Epithelial cell of esophagus (primary cell): ENCODE measurements at places on chromosomes 16 and 17.

- DNase-seq = no peak
Measured at GRCh38 chr16:80447241-80447640, 93.6 kb upstream of the DYNLRB2 start.

GRCh38 chr16:84024854-84025253 is 17.7 kb downstream of the SLC38A8 start:
- peak; percentile 88 for DNase-seq

GRCh38 chr16:617855-618254 is 12.9 kb upstream of the WFIKKN1 start:
- no peak for DNase-seq

GRCh38 chr16:47311738-47312505 is 148.9 kb downstream of the ITFG1 start:
- peak; percentile 85 for DNase-seq

- DNase-seq = no peak
Measured at GRCh38 chr16:2962334-2963073, 1.6 kb upstream of the KREMEN2 start.

- DNase-seq = no peak
Measured at GRCh38 chr16:53734908-53735307, 31.0 kb downstream of the FTO start.

DNA sequence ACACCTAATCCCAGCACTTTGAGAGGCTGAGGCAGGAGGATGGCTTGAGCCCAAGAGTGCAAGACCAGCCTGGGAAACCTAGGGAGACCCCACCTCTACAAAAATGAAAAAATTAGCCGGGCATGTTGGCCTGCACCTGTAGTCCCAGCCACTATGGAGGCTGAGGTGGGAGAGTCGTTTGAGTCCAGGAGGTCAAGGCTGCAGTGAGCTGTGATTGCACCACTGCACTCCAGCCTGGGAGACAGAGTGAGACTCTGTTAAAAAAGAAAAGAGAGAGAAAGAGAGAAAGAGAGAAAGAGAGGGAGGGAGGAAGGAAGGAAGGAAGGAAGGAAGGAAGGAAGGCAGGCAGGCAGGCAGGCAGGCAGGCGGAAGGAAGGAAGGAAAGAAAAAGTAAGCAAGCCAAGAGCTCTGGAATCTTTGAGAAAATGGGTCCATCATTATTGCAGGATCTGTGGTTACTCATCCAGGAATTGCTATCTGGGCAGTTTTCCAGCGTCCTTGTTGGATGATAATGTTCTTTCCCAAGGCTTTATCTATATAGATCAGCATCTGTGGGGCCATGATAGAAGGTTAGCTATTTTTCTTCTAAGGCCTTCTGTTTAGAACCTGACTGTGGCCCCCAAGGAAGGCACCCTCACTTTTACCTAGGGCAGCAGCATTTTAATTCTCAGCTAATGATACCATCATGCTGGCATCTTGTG is 533.2 kb upstream of the CDH5 start:
- DNase-seq = peak; percentile 61

DNA sequence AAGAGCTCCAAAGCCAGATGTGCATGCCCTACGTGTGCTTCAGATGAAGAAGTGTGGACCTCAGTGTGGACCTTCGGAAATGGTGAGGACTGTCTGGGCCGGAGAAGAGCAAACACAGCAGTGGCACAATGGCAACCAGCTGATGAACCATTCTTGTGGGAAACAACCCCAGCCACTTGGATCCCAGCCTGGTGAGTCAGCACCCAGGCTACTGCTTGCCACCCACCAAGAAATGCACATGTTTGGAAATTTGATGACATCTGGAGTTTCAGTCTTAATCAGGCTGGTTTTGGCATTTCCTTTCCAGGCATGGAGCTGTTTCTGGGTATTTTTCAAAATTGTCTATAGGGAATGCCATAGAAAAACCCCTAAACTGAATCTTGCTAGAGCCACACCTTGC is 42.7 kb downstream of the DYNLRB2 start:
- peak; percentile 5 for DNase-seq

- peak; percentile 92 for DNase-seq
Measured at GRCh38 chr17:43615330-43616028, 46.2 kb downstream of the MEOX1 start.

DNA sequence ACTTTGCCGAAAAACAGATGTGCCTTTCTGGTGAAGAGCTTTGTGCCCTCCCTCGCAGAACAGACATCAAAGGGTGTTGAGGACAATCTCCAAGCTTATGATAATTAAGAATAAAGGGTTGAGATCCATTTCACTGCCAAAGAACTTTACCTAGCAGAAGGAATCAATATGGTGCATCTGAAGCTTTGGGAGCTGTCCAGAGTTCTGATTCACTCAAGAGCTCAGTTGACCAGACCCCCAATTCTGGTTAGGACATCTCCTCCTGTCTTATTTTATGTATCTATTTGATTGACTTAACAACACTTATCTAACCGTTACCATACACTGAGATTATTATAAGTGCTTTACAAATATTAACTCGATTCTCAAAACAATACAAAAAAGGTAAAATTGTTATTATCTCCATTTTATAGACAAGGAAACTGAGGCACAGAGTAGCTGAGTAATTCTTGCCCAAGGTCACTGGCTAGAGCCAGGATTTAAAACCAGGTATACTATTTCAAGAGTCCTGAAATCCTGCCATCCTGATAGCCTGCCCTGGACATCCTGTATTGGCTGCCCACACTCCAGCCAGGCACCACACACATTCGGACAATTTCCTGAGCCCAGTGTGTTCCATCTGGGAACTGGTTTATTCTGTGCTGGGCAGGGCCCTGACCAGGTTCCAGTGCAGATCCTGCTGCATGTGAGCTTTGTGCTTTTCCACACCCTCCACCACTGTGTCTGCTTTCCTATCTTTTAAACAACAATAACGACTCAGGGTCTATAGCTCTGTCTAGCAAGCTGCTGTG is 29.8 kb downstream of the PITPNM3 start:
- DNase-seq = no peak

GRCh38 chr16:25575363-25575762 is 116.4 kb upstream of the HS3ST4 start:
- DNase-seq = no peak

GRCh38 chr17:72069586-72070202 is 51.1 kb upstream of the SOX9 start:
- no peak for DNase-seq

DNA sequence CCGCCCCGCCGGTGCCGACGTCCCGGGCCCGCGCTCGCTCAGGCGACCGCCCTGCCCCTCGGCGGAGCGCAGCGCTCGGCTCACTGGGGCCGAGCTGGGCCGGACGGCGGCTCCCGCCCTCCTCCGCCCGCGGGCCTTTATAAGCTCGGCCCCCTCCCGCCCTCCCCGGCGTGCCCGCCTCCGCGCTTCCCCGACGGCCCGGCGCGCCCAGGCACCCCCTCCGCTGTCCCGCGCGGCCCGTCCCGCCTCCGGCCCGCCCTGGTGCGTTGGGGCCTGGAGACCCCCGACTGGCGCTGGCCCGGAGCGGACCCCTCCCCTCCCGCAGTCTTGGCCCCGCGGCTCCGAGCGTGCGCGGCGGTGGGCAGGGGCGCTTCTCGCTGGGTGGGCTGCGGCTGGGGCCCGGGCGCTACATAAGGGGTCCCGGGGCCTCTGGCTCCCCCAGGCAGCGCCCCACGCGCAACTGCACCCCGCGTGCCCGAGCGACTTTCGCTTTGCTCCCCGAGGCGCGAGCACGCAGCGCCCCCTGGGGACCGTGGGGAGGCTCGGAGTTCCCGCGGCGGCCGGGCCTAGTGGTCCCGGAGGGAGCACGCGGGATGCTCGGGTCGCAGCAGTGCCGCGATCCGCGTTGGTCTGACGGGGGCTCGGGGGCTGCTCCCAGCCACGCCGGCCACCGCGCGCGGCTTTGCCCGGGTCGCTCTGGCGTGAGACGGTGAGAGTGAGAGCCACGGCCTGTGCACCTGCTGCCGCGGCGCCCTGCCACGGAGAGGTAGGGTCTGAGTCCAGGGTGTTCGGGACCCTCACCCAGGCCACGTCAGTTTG is at the start of gene PIEZO1:
Gene PIEZO1 (minus strand): TSS at position 115 of the 819 bp plus-strand sequence. CDS start 256 bp downstream, outside the sequence.
- peak; percentile 68 for DNase-seq

DNA sequence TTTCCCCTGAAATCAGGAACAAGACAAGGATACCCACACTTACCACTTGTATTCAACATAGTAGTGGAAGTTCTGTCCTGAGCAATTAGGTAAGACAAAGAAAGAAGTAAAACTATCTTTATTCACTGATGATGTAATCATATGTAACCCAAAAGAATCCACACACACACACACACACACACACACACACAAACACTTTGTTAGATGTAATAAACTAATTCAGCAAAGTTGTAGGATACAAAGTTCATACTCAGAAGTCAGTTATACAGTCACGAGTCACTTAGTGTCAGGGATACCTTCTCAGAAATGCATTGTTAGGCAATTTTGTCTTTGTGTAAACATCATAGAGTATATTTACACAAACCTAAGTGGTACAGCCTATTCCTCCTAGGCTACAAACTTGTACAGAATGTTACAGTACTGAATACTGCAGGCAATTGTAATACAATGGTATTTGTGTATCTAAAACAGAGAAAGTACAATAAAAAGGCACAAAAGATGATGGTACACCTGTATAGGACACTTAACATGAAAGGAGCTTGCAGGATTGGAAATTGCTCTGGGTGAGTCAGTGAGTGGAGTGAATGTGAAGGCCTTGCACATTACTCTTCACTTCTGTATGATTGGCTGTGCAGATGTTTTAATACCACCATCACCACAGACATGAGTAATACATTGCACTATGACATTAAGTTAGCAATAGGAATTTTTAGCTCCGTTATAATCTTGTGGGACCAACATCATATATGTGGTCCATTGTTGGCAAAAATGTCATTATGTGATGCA is 370.1 kb downstream of the ZFHX3 start:
- peak; percentile 33 for DNase-seq

- peak; percentile 89 for DNase-seq
Measured at GRCh38 chr17:55062921-55063320, 94.4 kb downstream of the STXBP4 start.

- DNase-seq = no peak
Measured at GRCh38 chr16:8550728-8551387, 39.5 kb downstream of the TMEM114 start.

DNA sequence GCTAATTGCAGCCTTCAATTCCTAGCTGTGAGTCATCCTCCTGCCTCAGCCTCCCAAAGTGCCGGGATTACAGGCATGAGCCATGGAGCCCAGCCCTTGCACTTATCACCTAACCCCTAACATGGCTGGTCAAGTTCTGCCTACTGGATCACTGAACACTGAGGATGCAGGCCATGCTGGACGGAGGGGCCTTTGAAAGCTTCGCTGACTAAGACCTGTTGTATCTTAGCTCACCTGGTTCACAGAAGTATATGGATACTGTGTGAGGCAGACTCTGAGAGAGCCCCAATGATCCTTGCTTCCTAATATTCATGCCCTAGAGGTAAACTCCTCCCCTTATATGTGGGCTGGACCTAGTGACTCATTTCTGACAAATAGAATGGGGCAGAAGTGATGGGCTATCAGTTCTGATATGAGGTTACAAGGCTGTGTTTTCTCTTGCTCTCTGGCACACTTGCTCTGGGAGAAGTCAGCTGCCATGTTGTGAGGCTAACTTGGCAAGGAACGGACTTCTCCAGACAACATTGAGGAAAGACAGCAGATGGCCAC is 11.7 kb upstream of the TMIGD1 start:
- peak; percentile 69 for DNase-seq

DNA sequence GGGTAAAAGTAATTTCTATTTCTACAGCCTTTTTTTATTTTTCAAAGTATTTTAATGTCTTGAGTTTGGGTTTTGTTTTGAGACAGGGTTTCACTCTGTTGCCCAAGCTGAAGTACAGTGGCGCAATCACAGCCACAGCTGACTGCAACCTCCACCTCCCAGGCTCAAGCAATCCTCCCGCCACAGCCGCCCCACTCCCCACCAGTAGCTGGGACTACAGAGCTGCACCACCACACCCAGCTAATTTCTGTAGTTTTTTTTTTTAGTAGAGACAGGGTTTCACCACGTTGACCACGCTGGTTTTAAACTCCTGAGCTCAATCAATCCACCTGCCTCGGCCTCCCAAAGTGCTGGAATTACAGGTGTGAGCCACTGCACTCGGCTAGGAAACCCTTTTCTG is 44.0 kb downstream of the TUBD1 start:
- DNase-seq = peak; percentile 85

DNA sequence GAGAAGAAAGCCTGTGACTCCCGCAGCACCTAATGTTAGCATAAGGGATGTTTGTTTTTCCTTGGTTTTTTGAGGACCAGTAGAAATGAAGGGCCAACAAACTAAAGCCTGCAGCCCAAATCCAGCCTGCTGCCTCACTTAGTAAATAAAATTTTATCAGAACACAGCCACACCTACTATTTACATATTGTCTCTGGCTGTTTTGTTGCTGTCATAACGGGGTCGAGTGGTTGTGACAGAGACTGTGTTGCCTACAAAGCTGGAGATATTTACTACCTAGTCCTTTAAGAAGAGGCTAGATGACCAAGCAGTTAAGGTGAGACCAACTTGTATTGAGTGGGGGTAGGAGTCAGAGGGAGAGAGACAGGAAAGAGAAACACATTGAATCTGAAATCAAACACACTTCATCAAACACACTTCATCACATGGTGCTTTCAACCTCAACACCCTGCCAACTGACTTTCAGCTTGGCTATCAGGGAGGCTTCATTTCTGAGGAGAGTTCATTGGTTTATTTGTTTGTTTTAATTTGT is 546.3 kb upstream of the CDH11 start:
- DNase-seq = no peak

- DNase-seq = peak; percentile 84
Measured at GRCh38 chr17:20263595-20263994, 203.7 kb downstream of the LGALS9B start.

DNA sequence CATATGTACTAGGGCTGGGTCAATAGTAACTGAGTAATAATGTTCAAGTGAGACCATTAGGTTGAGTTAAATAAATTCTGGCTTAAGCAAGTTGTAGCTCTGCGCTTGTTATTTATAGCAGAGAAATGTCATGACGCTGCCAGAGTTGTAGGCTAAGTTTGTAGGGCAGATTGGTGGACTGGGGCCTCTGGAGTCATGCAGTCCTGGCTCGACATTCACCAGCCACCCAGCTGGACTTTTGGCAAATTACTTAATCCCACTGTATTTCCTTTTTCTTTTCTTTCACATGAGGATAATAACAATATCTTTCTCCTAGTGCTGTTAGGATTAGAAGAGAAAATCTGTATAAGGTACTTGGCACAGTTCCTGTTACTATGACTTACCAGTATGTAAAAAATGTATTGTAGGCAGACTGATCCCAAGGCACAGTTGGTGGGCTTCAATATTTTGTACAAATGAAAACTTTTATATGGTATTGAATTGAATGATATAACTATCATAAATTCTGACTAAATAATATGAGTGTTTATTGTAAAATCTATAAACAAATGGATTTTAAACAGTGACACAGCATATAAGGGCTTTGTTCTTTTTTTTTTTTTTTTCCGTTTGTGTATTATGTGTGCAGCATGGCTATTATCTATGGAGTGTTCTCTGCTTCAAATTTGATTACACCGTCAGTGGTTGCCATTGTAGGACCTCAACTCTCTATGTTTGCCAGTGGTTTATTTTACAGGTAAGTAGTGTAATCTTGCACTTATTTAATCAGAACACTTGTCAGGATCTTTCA is 2.6 kb downstream of the MFSD11 start:
- DNase-seq = no peak

- no peak for DNase-seq
Measured at GRCh38 chr16:26240807-26241206, 549.0 kb downstream of the HS3ST4 start.

- DNase-seq = no peak
Measured at GRCh38 chr17:75757086-75757681, 7.8 kb downstream of the GALK1 start.
